ENCODE measurements at places on chromosomes 3 and 15.

GRCh38 chr15:52360229-52361203, 64.9 kb upstream of the MYO5C start:
- DNase-seq: no peak

DNA sequence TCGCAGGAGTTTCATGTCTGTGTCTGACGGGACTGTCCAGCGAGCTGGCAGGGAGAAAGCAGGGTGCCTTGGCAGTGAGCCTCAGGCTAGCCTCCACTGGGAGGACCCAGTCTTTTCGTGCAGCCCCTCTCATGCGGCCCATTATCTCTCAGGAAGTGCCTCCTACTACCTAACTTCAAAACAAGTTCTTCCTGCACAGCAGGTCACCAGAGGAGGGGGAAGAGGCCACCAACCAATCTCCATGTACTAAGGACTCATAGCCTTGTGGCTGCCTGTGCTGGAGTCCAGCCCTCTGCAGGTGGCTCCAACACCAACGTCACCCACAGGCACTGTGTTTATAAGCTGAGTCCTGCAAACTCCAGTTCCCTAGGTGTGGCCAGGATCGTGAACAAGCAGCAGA, 4.8 kb downstream of the VIPR1 start:
- DNase-seq: no peak

DNA sequence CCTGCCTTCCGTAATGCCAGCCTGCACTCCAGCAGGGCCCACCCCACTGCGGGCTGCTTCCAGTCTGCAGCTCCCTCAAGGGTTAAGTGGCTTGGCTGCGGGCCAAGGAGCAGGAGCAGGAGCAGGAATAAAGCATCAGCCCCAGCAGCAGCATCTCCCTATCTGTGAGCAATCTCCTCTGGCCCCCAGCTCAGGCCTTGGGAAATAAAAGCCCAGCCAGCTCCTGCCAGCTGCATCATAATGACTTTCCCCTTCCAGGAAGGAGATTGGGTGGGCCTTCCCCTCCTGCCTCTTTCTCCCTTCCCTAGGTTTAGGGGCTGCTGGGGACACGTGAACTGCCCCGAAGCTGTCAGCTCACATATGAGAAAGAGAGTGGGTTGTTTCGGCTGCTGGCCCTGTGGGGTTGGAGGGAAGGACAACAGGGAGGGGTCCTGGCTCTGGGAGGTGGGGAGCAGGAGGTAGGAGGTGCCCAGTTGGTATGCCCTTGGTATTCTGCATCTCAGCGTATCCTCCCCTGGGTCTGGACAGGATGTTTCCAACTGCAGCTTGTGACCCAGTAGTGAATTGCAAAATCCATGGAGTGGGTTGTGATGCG, 34.6 kb upstream of the FGD5 start:
- DNase-seq: no peak

- DNase-seq: no peak
These were observed 58.5 kb downstream of the LIPC start for GRCh38 chr15:58490086-58490887.

DNA sequence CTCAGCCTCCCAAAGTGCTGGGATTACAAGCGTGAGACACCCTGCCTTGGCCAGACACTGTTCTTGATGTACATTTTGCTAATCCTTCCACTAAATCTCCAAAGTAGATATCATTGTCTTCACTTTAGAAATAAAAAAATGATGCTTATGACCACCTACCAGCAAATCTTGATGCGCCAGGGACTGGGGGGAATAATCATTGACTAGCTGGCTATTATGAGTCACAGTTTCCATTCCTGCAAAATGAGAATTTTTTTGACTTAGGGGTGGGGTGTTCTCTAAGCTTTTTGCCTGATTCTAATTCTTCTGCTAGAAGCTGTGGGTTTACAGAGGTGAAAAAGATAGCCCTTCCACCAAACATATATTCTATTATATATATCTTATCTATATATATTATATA, 17.1 kb upstream of the RFC4 start:
- DNase-seq: no peak

- DNase-seq: no peak
These were observed 4.5 kb upstream of the CACNA1D start for GRCh38 chr3:53489787-53490458.

- no peak for DNase-seq
These were observed 32.9 kb downstream of the MTHFS start for GRCh38 chr15:79863886-79864285.

DNA sequence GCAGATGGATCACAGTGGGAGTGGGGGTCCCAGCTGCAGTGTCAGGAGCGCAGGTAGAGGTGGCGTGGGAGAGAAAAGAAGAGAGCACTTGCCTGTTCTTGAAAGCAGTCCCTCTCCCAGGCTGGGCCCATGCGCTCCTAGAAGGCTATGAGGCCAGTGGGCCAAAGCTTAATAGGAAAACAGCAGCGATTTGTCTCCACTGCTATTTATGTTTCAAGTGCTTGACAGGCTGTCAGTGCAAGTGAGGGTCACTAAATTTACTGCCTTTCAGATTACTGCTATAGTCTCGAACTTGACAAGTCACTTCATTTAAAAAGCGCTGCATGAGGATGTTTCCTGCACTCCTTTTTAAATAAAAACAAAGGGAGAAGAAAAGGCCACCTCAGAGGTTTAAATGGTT, 239.5 kb downstream of the GAP43 start:
- no peak for DNase-seq

- no peak for DNase-seq
These were observed 66.1 kb downstream of the NUP210 start for GRCh38 chr3:13353936-13354542.

- no peak for DNase-seq
These were observed 14.2 kb upstream of the CFAP44 start for GRCh38 chr3:113455446-113455845.

DNA sequence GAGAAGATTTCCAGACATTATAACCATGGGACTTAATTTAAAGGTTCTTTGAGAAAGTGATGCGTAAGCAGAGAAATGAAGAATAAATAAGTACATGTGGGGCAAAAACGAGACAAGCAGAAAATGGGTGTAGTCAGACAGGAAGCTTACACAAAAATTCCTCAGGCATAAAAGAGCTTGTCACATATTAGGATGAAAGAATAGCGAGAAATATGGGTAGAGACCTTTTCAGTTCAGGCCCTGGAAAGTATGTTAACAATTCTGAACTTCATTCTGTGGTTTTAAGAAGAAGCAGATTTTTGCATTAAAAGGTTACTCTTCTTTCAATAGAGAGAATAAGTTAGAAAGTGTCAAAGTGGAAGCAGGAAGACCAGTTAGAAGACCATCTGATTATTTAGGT, 352.4 kb downstream of the ROBO1 start:
- DNase-seq: no peak

DNA sequence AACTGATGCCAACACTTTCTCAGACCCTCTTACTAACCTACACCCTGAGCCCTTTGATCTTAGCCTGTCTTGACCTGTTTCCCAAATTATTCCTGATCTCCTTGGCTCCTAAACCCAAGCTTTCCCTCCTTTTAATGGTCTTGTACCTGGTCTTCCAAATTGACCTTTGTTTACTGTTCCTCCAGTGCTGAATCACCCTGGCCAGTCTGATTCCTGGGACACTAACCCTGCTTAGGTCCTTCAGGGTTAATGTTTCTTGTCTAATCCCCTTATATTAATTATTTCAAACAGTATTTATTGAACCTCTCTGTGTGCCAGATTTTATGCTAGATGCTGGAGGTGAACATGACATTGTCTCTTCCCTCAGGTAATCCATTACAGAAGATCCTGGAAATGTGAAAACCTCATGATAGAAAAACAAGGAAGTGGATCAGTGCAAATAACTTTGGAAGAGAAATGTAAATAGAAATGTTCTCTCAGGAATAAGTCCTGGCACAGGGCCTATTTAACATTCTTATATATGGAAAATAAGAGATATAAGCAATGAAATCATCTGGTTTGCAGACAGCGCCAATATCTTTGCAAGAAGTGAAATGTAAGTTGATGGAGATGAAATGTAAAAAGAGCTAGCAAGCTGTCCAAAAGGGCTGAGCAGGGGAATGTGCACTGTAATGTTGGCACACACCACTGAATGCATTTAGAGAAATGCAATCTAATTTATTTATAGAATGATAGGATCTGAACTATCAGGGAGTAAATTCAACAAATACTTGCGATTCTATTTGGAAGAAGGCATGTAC, 20.7 kb downstream of the HGD start:
- no peak for DNase-seq

DNA sequence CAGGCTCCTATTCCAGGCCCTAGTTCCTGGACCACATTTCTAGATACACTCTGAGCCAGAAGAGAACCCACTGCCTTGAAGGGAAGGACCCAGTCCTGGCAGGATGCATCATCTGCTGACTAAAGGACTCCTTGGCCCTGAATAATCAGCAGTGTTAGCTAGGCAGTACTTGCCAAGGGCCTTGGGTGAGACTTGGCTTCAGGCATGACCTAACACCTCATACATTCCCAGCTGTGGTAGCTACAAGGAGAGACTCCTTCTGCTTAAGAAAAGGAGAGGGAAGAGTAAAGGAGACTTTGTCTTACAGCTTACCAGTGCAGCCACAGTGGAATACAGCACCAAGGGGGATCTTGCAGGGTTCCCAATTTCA, 26.4 kb downstream of the PEAK1 start:
- no peak for DNase-seq

- no peak for DNase-seq
These were observed 101.7 kb upstream of the TPM1 start for GRCh38 chr15:62940755-62941361.

- no peak for DNase-seq
These were observed 271.7 kb downstream of the RPLP1 start for GRCh38 chr15:69724333-69724732.

- DNase-seq: no peak
These were observed 19.0 kb downstream of the SEMA6D start for GRCh38 chr15:47736143-47736786.

GRCh38 chr15:71127083-71127482, 11.8 kb downstream of the THSD4 start:
- no peak for DNase-seq

DNA sequence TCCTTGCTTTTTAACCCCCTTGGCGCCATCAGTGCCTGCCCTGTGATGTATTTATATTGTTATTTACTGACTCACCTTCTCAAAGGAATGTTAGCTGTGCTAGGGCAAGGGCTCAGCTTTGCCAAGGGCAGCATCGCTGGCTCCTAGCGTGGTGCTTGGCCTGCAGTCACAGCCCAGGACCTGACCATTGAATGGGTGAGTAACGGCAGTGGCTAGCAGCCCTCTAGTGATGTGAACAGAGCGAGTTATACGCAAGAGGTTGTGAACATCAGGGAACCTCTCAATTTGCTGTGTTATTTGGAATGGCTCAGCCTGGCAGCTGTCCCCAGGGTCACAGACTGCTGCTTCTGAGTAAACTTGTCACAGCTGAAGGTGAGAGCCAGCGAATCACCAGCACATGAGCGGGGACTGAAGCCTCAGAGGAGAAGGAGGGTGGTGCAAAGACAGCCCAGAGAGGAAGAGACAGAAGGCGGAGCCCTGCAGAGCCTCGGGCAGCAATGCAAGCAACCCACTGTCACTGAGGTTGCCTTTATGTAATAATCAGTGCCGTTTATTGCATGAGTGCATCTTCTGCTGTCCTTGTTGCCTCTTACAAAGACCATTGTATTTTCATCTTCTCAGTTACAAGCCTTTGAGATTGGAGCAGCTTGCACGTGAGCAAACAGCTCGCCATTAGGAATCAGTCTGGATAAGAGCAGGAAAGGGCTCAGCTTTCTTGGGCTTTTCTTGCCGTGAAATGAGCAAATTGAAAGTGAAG, 158.3 kb downstream of the SLCO3A1 start:
- no peak for DNase-seq

DNA sequence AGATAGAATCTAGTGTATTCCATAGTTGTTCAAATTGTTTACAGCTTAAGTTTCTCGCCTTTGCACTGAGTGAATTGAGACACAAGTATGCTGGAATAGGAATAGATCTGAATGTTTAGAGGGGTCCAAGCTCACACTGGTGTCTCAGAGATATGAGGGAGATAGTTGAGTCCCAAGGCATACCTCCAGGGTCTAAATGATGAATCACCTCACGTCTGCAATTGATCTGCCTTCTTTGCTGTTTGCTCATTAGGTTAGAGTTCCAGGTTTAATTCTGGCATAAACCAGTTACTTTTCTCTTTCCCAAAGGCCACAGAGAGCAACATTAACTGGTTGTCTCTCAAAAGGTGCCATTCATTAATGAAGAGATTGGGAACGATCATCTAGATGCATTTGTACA, 106.3 kb upstream of the MME start:
- DNase-seq: no peak

GRCh38 chr3:174945951-174946350, 86.8 kb downstream of the NAALADL2 start:
- DNase-seq: no peak

DNA sequence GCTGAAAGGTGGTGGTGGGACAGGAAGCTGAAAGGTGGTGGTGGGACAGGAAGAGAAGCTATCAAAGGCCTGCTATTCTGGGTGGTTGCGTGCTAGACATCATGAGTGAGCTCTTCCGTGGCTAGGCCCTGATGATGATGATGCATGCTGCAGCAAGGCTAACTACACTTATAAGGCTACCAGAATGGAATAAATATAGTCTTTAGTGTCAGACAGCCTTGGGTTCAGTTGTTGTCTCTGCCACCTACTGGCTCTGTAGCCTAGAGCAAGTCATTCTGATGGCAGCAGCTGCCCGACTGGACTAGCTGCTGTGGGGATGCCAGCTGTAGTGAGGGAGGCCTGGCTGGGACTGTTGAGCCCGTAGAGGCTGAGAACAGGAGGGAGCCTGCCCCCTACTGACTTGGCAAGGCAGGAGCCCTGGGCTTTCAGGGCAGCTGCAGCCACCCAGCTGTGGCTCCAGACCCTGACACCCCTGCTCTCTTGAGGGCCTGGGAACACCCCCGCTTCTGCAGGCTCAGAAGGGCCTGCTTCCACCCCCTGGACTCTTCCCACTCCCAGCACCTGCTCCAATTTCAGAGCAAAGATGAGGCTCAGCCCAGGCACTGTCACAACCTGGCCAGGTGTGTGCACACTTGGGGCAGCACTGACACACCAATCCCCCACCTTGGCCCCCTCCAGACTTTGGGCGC, 21.4 kb upstream of the ZBED2 start:
- no peak for DNase-seq

GRCh38 chr15:72998681-72999466, 53.4 kb upstream of the NEO1 start:
- no peak for DNase-seq

- no peak for DNase-seq
These were observed 12.6 kb upstream of the HRG start for GRCh38 chr3:186653080-186653707.

- DNase-seq: no peak
These were observed 88.9 kb downstream of the SUCNR1 start for GRCh38 chr3:151962352-151962751.

- DNase-seq: no peak
These were observed 143.2 kb downstream of the C3orf70 start for GRCh38 chr3:185009650-185010049.

DNA sequence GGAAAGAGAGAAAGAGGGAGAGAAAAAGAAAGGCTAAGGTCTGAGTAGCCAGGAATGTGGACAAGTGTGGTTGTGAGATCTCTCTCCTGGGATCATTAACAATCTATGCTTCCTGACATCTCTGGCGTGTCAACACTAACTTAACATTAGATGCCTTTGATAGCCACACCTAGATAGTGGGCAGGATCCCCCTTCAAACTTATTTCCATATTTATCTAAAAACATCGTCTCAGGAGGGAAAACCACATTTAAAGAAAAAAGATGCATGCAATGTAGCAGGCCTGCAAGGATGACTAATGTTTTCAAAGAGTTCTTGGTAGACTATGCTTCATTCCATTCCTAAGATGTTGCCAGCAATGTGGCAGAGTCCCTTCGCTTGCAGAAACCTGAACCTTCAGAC, 80.9 kb downstream of the MLH1 start:
- DNase-seq: no peak

GRCh38 chr15:35557544-35557943, 11.6 kb upstream of the DPH6 start:
- DNase-seq: no peak

GRCh38 chr15:34483644-34484043, 46.0 kb upstream of the GOLGA8A start:
- no peak for DNase-seq

Data from NCI-H774 (cell line).